ENCODE measurements at places on chromosomes 4 and X. TPM values are rescaled to one million over a fixed set of nuclear protein-coding genes. Genes with fewer than 3 reads are reported as not detected.

The SLC49A3 gene
- total RNA-seq, result 15.5 TPM

The MAGEB1 gene
- not detected for total RNA-seq

The ADH1C gene
- 5.5 TPM for total RNA-seq

The CENPVL1 gene
- total RNA-seq, result not detected

The DSPP gene
- not detected for total RNA-seq

The UGT2A1 gene
- total RNA-seq, result not detected

The SERPINA7 gene
- total RNA-seq, result not detected

The KCTD8 gene
- under 0.01 TPM for total RNA-seq

The UCHL1 gene
- total RNA-seq, result 500 TPM

The ATP10D gene
- total RNA-seq, result 25.3 TPM
